Fibroblast of pulmonary artery (primary cell): ENCODE measurements at places on chromosomes 2 and 18.

DNA sequence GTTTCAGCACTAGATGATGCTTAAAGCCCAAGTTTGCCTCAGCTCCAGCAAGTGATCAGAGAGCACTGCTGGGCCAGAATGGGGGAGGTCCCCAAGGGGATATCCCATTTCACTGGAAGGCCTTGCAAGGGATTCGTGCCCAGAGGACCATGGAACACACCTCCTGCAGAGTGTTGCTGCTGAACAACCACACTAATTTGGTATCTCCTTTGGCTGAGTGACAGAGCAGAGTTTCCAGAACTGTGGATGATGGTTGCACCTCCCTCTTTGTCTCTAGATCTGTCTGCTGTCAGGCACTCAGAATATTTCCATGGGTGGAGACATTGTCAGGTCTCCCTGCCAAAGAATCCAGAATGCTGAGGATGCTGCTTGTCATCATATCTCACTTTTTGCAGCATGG lies 484.8 kb upstream of the NETO1 start:
- DNase-seq = peak; percentile 10

DNA sequence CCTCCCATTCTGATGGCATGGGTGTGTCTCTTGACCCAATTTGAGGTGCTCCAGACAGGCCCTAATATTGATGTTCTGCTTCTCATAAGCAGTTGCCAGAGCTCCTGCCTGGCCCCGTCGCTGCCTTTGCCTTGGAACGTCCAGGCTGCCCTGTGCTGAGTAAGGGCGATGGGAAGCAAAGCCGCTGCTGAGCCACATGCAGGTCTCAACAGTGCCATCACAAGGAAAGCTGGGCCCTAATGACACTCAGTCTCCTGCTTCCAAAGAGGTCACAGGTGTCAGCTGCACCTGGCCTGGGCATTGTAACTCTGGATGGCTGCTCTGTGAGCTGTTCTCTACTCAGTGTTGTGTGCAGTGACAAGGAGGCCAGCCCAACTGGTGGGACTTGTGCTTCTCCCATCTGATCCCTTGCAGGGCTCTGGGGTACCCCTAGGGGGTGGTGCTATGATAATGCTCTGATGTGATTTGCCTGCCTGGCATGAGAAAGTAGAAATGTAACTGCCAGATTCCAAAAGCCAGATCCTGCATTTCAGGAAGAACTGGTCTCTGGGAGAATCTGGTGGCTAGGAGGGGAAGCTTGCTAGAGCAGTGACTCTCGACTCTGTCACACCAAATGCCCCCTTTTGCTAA lies 8.7 kb downstream of the TTC39C start:
- no peak for DNase-seq

DNA sequence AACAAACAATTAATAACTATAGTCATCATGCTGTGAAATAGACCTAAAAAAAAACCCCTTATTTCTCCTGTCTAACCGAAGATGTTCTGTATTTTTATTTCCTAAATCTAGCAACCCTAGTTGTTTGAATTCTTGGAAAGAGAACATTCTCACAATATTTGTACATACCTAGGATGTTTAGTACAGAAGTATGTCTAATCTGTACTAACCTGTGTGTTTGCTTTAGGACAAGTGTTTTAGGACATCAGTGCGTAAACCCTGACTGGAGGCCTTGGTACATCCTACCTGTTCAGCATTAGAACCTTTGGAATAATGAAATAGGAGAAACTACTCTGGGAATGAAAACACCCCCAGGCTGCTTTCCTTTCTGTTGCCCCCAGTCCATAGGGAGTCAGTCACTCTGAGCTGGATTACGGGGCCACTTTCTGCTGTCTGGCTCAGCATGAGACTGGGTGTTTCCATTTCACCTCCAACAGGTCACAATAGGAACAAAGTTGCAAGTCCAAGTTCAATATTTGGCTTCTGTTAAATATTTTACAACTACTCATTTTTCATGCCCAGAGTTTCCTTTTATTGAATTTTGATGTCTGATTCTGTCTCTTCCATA lies 114.7 kb downstream of the MTX2 start:
- no peak for DNase-seq

DNA sequence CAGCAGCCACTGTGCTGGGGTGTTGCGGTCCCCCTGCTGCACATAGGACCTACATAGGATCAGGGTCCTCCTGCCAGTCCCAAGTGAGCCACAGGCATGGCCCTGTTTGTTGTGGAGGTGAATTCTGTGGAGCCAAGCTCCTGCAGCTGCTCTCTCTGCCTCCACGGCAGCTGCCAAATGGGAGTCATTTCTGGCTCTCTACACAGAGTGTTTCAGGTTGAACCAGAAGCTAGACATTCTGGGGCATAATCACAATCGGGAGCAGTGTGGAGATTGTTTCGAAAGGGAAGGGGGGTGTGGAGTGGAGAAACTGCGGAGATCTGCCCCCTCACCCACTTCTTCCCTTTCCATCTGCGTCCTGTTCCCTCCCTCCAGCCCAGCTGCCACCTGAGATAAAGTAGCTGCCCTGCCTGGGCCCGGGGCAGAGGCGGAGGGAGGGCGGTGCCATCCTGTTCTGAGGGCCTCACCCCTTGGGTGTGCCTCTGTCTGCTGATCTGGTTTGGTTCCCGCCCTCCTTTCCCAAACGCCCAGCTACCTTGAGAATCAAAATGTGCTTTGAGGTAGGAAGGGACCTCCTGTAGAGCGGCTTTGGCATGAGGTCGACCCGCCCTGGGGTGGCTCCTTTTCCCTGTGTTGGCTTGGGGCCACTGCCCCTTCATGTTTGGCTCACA lies 139.4 kb downstream of the WDSUB1 start:
- DNase-seq = no peak

GRCh38 chr2:144521686-144522085 lies 1.8 kb upstream of the ZEB2 start:
- DNase-seq = no peak

- DNase-seq = no peak
Measured at GRCh38 chr2:2244508-2244907, 86.6 kb downstream of the MYT1L start.

DNA sequence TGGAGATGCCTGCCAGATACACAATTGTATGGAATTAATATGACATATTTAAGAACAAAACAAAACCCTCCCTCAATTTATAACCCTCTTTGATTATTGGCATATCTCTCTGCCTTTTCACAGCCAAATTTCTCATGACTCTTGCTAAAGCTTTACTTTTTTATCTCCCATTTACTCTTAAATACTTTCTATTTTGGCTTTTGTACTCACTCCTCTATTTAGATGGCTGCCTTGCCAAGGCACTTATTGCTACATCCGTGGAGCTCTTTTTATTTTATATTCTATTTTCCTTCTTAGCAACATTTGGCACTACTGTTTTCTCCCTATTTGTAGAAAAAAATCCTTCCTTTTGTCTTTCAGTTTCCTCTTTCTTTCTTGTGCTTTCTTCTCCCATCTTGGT lies 466.4 kb upstream of the CWC22 start:
- no peak for DNase-seq
